Panc1 (cell line): ENCODE measurements at places on chromosomes 6 and 20. TPM values are rescaled to one million over a fixed set of nuclear protein-coding genes. Genes with fewer than 3 reads are reported as not detected.

- no peaks in the 10 kb centered on the region for H3K4me1 ChIP-seq
- H3K27me3 ChIP-seq: no peaks in the 10 kb centered on the region
- no peak for DNase-seq
- H3K4me3 ChIP-seq: no peak overlapping the region
- H3K27ac ChIP-seq: no peak overlapping the region
Observed at GRCh38 chr6:161498359-161498758, 224.5 kb upstream of the AGPAT4 start.

GRCh38 chr6:33958526-33959328 lies 154.9 kb upstream of the MLN start:
- no peaks in the 10 kb centered on the region for H3K36me3 ChIP-seq
- no peaks in the 10 kb centered on the region; the same call in 1 of the 2 replicates for H3K4me1 ChIP-seq
- no peak overlapping the region for H3K27ac ChIP-seq
- H3K4me3 ChIP-seq: no peak overlapping the region
- no peak for DNase-seq
- H3K27me3 ChIP-seq: no peaks in the 10 kb centered on the region

DNA sequence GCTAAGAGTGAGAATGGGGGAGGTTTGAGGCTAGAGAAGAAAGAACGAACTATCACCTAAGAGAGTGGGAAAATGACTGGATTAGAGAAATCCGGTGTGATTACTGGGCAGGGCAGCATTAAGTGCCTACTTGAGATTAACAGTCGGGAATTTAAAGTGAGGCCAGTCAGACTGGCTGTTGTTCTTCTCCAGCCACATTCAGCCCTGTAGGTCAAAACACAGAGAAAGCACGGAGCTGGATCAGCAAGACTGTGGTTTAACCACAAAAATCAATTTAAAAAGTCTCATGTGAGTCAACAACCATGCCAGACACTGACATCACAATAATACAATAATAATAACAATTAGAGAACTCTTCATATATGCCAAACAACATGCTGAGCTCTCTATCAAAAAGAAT lies 301.9 kb upstream of the SGK1 start:
- no peak overlapping the region for H3K4me3 ChIP-seq
- H3K27ac ChIP-seq: no peak overlapping the region
- no peak for DNase-seq
- no peaks in the 10 kb centered on the region for H3K4me1 ChIP-seq
- H3K36me3 ChIP-seq: no peaks in the 10 kb centered on the region

GRCh38 chr20:63325021-63325471 lies 32.1 kb downstream of the COL20A1 start:
- DNase-seq: no peak
- H3K4me1 ChIP-seq: no peaks in the 10 kb centered on the region
- no peaks in the 10 kb centered on the region for H3K36me3 ChIP-seq
- no peak overlapping the region for H3K4me3 ChIP-seq
- no peak overlapping the region for H3K27ac ChIP-seq
- H3K27me3 ChIP-seq: no peaks in the 10 kb centered on the region

- no peak overlapping the region for H3K4me3 ChIP-seq
- H3K27ac ChIP-seq: no peak overlapping the region
- peaks cover 11% of the 10 kb centered on the region; the same call in 1 of the 2 replicates for H3K27me3 ChIP-seq
- no peaks in the 10 kb centered on the region for H3K4me1 ChIP-seq
- no peak for DNase-seq
- no peaks in the 10 kb centered on the region for H3K36me3 ChIP-seq
Observed at GRCh38 chr6:43318011-43318410, 9.4 kb upstream of the CRIP3 start.

DNA sequence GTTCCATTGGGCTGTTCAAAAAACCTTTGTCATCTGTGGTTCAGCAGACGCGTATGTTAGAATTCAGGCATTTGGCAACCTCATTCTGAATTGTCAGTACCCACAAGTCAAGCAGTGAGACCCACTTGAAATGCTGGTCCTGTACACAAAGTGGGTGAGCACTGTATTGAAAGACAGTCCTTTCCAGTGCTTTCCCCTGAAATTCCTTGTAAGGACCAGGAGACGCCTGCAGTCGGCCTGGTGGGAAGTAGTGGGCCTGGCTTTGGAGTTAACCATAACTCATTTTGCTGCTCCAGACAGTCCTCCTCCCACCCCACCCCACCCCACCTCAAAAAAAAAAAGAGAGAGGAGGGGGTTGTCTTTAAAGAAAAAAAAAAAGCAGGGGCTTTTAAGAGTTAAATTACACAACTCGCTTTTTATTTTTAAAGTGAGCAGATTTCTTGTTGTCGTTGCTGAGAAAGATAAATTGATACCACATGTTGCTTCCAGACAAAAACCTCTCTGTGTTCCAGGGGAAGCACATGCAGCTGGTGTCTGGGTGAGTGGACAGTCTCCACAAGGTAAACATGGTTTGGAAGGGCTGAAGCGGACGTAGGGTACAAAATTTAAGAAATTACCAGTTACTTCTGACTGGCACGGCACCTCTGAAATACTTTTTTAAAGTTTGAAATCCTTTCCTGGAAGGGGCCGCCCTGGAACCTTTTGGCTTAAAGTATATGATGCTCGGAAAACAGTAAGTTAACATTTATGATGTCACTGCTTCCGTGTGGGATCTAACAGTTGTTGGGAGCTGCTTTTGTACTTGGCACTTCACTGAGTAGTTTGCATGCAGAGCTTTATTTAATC lies 95.3 kb downstream of the FOXO3 start:
- H3K4me1 ChIP-seq: no peaks in the 10 kb centered on the region
- H3K27me3 ChIP-seq: no peaks in the 10 kb centered on the region
- no peak for DNase-seq

PKIG gene
- 66.3 TPM for total RNA-seq

RCAN2 gene
- total RNA-seq: 0.05 TPM
